Right renal cortex interstitium (tissue), 3 donors: ENCODE measurements at places on chromosomes 7 and 10. TPM values are rescaled to one million over a fixed set of nuclear protein-coding genes. Genes with fewer than 3 reads are reported as not detected.
A peak's percentile ranks its signal among the peaks of the same experiment; 100 is the strongest.

DNA sequence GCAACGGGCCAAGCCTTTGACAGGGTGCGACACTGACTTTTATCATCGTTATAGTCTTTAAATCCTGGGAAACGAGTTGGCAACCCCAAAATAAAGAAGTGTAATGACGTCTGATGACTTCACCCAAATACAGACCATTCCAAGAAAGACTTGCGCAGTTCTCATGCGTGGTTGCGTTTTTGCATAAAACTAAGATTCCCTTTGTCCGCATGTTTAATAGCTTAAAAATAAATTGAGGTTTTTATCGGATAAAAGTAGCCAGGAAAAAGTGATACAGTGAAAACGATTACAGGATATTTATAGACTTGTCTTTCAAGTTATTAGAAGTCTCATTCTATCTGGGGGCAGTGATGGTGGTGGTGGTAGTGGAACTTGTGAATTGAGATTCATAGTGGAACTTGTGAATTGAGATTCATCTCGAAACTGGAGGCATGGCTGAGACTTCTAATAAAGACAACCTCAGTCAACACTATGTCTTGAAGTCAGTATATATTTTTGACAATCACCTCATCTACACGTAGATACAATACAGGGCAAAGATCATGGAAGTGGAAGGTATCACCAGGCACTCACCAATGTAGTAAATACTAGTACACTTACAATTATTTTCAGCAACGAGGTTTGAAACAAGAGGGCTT, 1.2 kb upstream of the NAMPT start:
- DNase-seq: peak; percentile 8

GRCh38 chr7:114972567-114972966, 50.7 kb downstream of the MDFIC start:
- no peak for DNase-seq

The ASZ1 gene
- not detected for polyA plus RNA-seq

The PRPS1L1 gene
- polyA plus RNA-seq: not detected

GRCh38 chr7:94313926-94314325, 80.8 kb upstream of the COL1A2 start:
- no peak for DNase-seq

GRCh38 chr7:120334475-120334874, 61.5 kb downstream of the KCND2 start:
- DNase-seq: no peak

DNA sequence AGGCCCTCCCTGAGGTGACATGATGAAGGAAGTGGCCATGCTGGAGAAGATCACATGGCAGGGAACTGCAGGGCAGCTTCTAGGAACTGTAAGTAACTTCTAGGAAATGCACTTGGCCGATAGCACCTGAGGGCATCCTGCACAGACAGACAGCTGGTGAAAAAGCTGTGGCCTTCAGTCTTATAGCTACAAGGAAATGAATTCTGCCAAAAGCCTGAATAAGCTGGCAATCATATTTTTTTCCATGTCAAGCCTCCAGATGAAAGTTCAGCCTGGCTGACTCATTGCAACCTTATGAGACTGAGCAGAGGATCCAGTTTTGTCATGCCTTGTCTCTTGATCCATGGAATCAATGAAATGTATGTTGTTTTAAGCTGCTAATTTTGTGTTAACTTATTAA, 91.1 kb upstream of the CACNA2D1 start:
- no peak for DNase-seq

- no peak for DNase-seq
Observed at GRCh38 chr7:92609921-92610518, 19.8 kb upstream of the FAM133B start.

GRCh38 chr10:7410862-7411670, at the start of gene SFMBT2:
Gene SFMBT2 (minus strand): TSS chr10:7411034. CDS start chr10:7381898, 29,136 bp downstream.
- no peak for DNase-seq

DNA sequence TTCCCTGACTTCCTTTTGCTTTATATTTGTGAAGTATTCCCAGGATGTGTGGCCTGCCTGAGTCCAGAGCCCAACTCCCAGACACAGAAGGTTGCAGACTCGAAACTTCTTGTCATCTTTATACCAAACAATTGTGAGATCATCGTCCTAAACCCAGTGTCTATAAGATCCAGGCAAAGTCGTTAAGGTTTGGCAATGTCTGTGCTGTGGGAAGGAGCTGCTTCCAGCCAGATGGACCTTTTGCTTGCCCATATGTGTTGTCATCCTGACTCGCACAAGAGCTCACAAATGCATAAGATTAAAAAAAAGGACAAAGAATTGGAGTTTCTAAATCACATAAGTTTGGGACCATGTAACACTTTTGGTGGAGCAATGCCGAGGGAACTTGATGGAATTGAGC, 37.0 kb downstream of the WNT2 start:
- DNase-seq: no peak

DNA sequence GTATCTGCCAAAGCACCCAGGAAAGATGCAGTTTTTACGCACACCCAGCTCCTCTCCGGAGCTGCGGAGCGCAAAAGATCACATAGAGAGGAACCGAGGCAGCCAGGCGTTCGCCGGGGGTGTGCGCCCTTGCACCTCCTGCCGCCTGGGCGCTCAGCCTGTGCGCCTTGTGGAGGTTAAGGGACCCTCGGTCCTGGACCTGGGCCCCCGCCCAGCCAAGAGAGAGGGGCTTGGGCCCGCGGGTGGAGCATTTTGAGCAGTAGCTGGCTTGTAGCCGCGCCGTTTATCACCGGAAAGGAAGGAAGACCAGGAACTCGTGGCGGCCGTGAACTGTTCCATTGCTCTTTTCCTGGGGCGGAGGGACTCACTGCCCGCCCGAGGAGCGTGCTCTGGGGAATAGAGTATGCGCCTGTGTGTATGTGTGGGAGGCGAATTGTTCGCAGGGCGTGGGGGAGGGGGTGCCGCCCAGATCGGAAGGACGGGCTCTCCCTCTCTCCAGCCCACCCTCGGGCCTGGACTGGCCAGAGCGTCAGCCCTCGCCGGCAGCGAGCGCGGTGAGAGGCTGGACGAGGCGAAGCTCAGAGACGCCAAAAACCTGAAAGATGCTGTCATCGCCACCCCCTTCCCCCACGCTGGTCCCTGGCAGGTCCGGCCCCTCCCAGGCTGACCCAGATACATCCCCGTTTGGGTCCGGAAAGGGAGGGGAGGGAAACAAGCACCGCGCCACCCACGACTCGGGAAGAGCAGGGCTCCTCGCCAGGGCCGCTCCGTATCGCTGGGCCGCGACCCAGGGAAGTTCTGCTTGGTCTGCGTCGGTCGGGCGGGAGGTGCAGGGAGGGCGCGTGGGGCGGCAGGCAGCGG, 1.2 kb upstream of the WNT2 start:
- DNase-seq: peak; percentile 18

GRCh38 chr10:27526242-27526641, 22.1 kb downstream of the RAB18 start:
- DNase-seq: no peak

DNA sequence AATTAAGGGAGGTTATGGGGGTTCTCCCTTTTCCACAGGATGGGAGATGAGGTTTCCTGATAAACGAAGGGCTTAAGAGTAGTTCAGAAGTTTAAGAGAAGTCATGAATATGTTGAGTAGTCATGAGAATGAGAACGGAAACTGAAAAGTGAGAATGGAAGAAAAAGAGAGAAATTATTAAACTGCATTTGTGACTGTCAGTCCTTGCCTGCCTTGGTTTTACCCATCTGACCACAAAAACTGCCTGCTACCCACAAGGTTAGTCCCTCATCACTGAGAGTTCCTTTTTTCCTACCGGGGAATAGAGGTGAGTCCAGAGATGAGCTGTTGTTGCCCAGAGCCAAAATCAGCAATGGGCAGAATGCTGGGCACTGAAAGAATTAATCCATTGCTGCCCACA, 174.1 kb upstream of the BET1 start:
- DNase-seq: no peak

GRCh38 chr7:55134786-55135185, 116.0 kb downstream of the EGFR start:
- DNase-seq: no peak

DNA sequence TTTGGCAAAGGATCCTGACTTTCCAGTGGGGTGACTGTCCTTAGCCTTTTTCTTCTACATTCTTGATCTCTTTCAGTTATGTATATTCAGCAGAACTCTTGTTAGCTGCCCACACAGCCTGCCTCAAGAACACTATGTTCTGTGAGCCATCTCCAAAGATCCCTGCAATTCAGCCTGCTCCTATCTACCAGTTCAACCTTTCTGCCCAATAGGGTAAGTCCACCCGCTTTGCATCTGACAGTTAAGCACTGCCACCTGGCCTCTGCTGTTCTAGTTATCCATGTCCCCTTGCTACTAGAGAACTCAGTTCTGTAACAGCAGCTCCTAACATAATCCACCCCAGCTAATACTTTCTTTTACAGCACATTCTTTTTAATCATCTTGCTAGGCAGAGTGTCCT, 13.5 kb downstream of the OR9A2 start:
- no peak for DNase-seq

The HOGA1 gene
- 35.9 TPM for polyA plus RNA-seq

GRCh38 chr10:124156524-124157260, 63.3 kb upstream of the CHST15 start:
- DNase-seq: no peak

The LIPM gene
- not detected for polyA plus RNA-seq

The ZMIZ1 gene
- 61.0 TPM for polyA plus RNA-seq

The MMP21 gene
- polyA plus RNA-seq: 0.17 TPM

The TFAM gene
- polyA plus RNA-seq: 78.3 TPM

The PTPN20 gene
- 1.8 TPM for polyA plus RNA-seq

The LSM8 gene
- polyA plus RNA-seq: 73.0 TPM

The NAT16 gene
- polyA plus RNA-seq: not detected

DNA sequence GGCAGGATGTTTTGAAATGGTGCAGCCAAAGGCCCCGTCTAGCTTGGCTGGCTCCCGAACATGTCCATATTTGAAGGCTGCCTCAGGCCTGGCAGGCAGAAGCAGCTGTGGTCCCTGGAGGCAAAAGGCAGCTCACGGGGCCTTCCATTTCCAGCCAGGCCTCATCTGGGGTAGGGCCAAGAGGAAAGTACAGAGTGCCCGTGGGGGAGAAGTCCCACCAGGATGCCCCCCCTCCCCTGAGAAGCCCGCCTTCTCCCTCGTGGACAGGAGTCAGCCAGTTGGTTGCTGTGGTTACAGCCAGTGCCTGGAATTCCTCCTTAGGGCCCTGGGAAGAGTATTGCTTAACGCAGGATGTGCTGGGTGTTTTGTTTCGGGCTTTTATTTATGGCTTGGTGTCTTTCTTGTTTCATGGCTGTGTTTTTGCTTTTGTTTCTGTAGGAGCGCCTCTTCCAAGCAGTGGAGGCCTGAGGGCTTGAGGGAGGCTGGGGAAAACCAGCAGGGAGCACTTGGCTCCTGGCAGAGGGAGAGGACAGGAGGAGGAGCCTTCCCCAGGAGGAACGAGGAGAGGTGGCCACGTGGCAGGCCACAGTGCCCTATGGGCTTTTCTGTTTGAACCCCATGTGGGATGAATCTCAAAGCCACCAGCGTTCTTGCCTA, 45.4 kb downstream of the CHST3 start:
- DNase-seq: peak; percentile 79

DNA sequence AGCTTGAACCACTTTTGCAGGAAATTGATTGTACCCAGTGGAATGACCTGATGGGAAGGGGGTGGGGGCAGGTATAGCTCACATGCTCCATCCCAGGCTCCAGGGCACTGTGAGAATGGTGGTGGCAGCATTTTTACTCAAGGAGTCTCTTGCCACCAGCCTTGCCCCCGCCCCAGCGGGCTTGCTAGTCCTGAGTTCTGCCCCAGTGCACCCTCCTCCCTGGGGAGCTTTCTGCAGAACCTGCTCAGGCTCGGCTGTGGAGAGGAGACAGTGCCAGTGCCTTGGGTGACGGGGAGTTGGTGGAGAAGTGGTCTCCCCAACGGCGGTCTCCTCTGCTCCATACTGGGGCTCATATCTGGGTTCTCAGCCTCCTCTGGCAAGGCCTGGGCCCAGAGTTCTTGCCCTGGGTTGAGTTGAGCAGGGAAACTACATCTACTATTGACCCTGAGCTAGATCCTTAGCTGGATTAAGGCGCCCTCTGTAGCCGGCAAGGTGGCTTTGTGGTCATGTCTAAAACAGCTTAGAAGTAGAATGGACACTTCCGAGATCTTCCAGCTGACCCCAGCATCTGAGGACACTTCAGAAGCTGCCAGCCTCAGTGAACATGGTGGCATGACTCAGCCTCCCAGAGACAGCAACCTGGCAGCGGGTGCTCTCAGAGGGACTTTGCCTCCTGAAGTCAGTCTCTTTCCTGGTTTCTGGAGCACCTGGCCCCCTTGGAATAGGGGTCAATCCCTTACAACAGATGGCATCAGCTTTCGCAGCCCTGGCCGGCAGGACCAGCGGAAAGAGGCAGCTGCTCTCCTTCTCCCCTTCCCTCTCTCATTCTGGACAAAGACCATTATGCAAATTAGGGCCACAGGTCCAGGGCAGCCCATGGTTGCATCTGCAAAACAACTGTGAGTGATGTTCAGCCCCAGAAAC, 363.4 kb upstream of the MKI67 start:
- DNase-seq: no peak

DNA sequence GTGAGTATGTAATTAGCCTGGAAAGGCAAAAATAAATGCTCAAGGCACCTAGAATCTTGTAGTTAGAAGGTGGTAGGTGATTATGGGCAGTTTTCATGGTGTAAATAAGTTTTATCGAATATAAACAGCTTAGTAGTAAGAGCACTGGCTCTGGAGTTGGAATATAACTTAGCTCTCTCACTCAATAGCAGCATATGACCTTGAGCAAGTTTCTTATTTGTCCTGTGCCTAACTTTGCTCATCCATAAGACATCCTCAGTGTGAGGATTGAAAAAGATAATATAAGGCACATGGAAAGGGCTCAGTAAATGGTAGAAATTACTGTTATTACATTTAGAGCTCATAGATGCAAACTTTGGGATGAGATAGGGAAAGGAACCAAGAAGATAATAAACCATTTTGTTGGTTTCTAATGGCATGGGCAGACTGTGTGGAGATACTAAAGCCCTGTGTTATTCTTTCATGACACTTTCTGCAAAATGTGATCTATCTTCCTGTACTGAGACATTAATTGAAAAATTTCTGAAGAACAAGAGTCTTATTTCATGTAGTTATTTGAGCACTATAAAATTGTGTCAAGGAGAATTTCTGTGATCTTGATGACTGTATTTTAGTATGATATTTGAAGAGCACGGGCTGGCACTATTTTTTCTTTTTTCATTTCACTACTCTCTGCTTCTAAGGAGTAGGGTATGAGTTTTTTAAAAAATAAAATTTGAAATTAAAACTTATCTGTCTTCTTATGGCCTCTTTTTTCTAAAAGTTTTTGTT, 3.1 kb downstream of the SLK start:
- no peak for DNase-seq

- no peak for DNase-seq
Observed at GRCh38 chr7:105268511-105269392, 120.0 kb downstream of the SRPK2 start.

DNA sequence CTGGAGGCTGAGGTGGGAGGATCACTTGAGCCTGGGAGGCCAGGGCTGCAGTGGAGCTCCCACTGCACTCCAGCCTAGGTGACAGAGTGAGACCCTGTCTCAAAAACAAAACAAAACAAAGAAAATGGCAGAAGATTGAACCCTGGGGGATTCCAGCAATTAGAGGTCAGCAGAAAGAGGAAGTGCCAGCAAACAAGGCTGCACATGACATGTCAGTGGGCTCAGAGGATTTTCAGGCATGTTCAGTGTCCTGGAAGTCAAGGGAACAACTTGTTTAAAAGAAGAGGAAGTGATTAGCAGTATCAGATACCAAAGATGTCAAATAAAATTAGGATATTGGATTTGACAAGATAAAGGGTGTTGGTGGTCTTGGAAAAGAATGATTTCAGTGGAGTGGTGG, 32.3 kb downstream of the RAB18 start:
- DNase-seq: no peak

The MRM2 gene
- polyA plus RNA-seq: 36.9 TPM

The CYP26A1 gene
- 0.11 TPM for polyA plus RNA-seq
